ENCODE measurements at places on chromosomes 7 and 10.

GRCh38 chr10:56623064-56623463 lies 262.0 kb upstream of the ZWINT start:
- no peak for DNase-seq

DNA sequence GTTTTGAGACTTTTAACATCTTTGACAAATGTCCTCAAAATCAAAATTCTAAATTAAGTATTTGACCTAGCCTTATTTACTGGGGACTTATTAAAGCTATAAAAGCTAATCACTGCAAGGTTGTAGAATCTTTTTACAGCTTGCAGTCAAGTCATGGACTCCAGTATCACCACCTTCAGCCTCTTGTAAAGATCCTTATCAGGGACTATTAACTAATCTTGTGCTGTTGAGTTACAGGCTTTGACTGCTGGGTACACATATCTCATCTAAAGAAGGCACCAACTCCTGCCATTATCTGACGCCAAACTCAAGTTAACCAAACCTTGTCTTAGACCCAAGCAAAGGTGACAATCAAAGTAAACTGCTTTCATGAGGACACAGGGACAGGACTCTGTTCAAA lies 621.0 kb upstream of the IGFBP3 start:
- DNase-seq, result no peak

GRCh38 chr10:97852277-97852676 lies 2.6 kb downstream of the GOLGA7B start:
- no peak for DNase-seq

GRCh38 chr10:75451831-75452230 lies 20.4 kb downstream of the LRMDA start:
- no peak for DNase-seq

DNA sequence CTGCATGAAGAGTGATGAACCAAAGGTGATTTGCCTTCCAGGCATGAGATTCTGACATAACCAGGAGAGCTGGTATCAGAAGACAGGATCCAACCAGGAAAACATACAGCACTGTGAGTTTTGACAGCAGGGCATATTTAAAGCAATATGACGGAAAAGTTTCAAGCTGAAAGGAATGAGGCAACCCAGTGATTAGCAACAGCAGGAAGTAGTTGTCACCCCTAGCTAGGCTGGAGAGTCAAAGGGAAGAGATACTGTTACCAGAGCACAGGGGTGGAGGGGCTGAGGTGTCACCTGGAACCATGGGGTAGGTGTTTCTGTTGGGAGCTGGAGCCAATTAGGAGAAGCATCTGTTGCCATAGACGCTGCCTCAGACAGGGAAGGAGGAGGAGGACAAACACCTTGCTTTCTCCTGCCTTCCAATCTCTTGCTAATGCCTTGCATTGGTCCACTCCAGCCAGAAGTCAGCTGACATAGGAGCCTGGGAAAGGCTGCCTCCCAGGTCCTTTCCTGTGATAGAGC lies 125.4 kb upstream of the SORCS3 start:
- no peak for DNase-seq

GRCh38 chr7:70405241-70405640 lies 726.7 kb upstream of the GALNT17 start:
- DNase-seq, result no peak

Data from cortex of kidney (tissue), 1 donor.